NCI-H1436 treated with DMSO at 0.1 percent for 48 hours (cell line): ENCODE measurements at places on chromosomes 5 and 9.

- peak; percentile 74 for DNase-seq
Measured at GRCh38 chr9:112764837-112765236, 14.3 kb downstream of the SNX30 start.

GRCh38 chr5:54274944-54275343 lies 35.4 kb downstream of the ARL15 start:
- no peak for DNase-seq

DNA sequence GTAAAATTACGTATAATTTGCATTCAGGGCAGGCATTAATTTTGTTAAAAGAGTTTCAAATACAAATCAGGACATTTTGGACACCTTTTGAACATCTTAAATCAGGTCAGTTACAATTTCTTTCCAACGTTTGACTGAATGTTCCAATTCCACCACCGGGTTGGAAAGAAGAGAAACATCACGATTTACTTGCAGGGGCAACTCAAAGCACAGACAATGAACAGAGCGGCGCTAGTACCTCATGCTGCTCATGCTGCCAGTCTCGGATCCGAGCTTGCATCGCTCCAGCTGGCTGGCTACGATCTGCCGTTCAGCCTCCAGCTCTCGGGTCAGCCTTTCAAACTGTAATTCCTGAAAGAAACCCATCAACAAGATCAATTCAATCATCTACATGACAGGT lies 339.5 kb downstream of the CTNND2 start:
- DNase-seq: no peak

DNA sequence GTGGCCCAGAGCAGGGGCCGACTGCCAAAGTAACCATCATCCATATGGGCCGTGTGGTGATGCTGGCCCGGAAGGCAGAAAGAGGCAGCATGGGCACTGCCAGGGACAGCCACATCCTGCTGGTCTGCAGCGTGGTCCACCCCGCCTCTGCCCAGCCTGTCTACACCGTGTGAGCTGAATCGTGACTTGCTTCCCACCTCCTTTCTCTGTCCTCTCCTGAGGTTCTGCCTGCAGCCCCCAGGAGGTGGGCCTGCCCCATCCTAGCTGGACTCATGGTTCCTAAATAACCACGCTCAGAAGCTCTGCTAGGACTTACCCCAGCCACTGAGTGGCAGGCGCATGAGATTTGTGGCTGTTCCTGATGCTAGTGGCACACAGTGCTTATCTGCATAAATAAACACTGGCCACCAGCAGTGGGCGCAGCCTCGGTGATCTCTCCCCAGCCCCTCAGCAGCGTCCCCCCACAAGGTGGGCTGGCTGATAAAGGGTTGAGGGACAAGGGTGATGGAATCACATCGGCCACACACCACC lies 22.6 kb upstream of the SUSD3 start:
- no peak for DNase-seq

- no peak for DNase-seq
Measured at GRCh38 chr9:122058709-122059108, 34.4 kb downstream of the TTLL11 start.

- DNase-seq: no peak
Measured at GRCh38 chr9:99392986-99393385, 170.9 kb downstream of the SEC61B start.

DNA sequence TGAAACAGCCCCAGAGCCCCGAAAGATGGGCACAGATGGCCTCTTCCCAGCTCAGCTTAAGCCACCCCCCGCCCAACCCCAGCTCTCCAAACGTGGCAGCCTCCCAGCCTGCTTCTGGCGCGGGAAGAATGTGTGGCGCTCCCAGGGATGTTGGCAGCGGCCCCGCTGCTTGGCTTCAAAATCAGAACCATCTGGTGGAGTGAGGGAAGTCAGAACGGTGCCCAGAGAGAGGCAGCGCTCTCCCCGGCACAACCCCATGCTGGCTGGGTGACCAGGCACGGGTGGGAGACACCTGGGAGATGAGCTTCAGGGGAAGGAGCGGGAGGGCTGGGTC lies 72.7 kb upstream of the ORM1 start:
- DNase-seq: no peak

DNA sequence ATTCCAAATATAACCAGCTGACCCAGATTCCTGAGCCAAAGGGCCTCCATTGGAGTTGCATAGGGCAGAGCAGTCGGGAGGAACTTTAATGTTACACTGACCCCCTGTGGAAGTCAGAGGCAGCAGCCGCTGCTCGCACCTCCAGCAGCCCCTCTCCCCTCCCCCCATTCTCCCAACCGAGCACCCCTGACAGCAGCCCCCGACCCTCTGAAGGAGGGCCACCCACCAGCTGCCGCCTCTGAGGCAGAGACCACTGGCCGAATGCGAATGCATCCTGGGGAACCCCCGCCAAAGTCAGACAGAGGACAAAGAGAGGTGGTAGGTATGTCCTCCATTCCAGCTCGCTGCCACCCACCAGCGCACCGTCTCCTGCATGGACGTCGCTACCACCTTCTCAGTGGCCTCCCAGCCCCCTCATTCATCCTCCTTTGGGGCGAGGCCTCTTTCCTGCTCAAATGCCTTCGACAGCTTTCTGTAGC lies 231.0 kb downstream of the CDK5RAP2 start:
- no peak for DNase-seq

- DNase-seq: no peak
Measured at GRCh38 chr9:69460012-69460411, 135.0 kb downstream of the ENTREP1 start.

- DNase-seq: no peak
Measured at GRCh38 chr5:41356786-41357185, 143.5 kb upstream of the C6 start.

- DNase-seq: no peak
Measured at GRCh38 chr5:180078348-180078747, 6.8 kb upstream of the RNF130 start.
